ENCODE measurements at places on chromosomes 2 and 18.
A peak's percentile ranks its signal among the peaks of the same experiment; 100 is the strongest.

DNA sequence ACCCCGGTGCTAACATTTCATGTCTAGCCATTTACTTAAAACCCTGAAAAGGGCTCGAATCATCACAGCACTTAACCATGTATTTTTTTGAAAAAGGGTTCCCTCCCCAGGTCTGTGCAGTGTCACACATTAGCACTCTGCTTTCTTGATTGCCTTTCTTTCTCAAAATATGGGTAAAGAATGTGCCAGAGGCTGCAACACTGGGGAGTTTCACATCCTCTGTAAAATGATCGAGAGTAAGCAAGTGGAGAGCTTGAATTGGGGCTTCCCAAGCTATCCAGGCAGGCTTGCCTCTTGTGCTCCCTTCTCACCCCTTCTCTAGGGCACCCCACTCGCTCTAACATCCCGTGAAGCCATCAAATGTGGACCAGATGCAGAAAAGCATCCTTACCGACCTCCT, 177.0 kb upstream of the CCDC68 start:
- no peaks in the 10 kb centered on the region for H3K36me3 ChIP-seq
- H3K27me3 ChIP-seq, result no peaks in the 10 kb centered on the region
- no peak overlapping the region for H3K27ac ChIP-seq
- DNase-seq, result no peak

GRCh38 chr2:42939411-42940206, 147.2 kb upstream of the HAAO start:
- H3K4me1 ChIP-seq, result no peaks in the 10 kb centered on the region
- H3K27me3 ChIP-seq, result no peaks in the 10 kb centered on the region
- no peak overlapping the region for H3K4me3 ChIP-seq
- H3K36me3 ChIP-seq, result no peaks in the 10 kb centered on the region
- no peak for DNase-seq

GRCh38 chr2:20616341-20616871, 34.5 kb downstream of the HS1BP3 start:
- DNase-seq, result peak; percentile 39
- H3K36me3 ChIP-seq, result no peaks in the 10 kb centered on the region
- peaks cover 40% of the 10 kb centered on the region for H3K4me1 ChIP-seq
- H3K4me3 ChIP-seq, result no peak overlapping the region
- H3K27ac ChIP-seq, result peak overlapping the region; percentile 90

DNA sequence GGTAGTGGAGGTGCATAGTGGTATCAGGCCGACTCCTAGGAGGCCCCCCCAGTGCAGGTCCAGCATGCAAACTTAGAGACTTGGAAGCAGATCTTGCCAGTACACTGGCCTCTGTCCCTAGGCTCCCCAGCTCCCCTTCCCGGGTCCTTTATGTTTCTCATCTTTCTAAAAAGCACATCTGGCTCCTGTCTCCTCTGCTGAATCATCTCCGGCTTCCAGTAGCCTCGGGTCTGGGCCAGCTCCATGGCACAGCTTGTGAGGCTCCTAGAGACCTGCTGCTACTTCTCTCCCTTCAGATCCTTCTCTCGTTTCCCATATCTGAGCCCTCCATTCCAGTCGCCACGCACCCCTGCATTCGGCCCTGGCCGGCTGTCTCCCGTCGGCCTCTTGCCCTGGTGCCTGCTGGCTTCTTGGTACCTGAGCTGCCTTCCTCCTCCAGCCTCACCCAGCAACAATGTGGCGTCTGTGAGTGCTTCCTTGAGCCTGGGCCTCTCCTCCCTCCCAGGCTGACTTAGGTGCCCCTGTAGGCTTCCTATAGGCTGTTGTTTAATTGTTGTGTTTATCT, 6.6 kb downstream of the TRAF3IP1 start:
- no peak for DNase-seq
- H3K27me3 ChIP-seq, result no peaks in the 10 kb centered on the region
- H3K4me1 ChIP-seq, result peaks cover under 1% of the 10 kb centered on the region
- H3K27ac ChIP-seq, result no peak overlapping the region
- no peaks in the 10 kb centered on the region for H3K36me3 ChIP-seq
- H3K4me3 ChIP-seq, result no peak overlapping the region
